Activated T-helper 2 cell treated with anti-CD3 and anti-CD28 coated beads, Interferon-gamma antibody, Interleukin-2, Interleukin-4, amounts not matched to agents 10 μg/mL and 5 μg/mL and 100 μg/mL, durations not matched to agents 14 hours and 24 hours and 36 hours (primary cell): ENCODE measurements at places on chromosomes 1 and 21. TPM values are rescaled to one million over a fixed set of nuclear protein-coding genes. Genes with fewer than 3 reads are reported as not detected.

The VPS72 gene
- 80.7 and 84.5 TPM in 2 replicates for total RNA-seq

The MFAP2 gene
- 0.32 TPM in 1 of 2 replicates, not detected in the other for total RNA-seq

The MPZ gene
- 4.0 TPM in 2 replicates for total RNA-seq

- DNase-seq = no peak
Measured at GRCh38 chr1:109341944-109342930, 35.4 kb upstream of the MYBPHL start.

DNA sequence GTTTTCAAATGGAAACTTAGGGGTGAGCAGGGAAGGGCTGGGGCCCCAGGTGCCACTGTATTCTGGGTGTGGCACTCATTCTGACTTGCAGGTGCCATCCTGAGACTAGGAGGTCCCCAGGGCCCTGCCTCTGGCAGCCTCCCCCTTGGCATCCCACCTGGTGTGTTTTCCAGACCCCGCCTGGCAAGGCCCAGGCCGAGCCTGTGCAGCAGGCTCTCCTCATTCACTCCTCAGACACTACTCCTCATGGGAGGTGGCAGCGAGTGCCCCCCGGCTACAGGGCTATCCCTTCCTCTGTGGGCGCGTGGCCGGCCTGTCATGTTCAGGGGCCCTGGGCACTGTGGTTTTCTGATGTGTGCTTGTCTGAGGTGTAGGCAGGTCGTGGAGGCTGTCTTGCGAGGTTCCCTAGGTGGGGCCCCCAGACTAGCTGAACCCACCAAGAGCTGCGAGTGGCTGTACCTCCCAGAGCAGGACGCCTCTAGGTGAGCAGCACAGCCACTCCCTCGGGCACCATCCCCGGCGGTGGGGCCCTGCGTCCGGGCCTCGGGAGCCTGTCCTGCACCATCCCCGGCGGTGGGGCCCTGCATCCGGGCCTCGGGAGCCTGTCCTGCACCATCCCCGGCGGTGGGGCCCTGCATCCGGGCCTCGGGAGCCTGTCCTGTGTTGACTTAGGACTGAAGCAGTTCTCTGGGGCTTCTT lies 13.2 kb downstream of the SLX9 start:
- no peak for DNase-seq

GRCh38 chr1:201603613-201604232 lies 64.8 kb downstream of the NAV1 start:
- DNase-seq = no peak

DNA sequence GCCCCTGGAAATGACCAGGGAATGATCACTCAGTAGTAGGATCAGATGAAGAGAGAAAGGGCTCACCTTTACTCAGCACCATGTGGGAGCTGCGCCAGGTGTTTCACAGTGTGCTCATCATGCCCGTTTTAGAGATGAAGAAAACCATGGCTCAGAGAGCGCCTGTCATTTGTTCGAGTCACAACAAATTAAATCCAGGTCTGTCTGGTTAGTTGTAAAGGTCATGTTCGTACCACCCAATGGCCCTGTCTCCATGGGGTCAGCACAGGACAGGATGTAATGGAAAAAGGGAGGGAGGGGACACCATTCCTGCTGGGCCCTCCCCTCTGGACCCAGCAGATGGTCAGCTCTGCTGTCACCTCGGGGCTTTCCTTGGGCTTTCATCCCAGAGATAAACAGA lies 15.2 kb downstream of the KIRREL1 start:
- no peak for DNase-seq

- no peak for DNase-seq
Measured at GRCh38 chr1:916173-917075, 7.3 kb upstream of the SAMD11 start.

DNA sequence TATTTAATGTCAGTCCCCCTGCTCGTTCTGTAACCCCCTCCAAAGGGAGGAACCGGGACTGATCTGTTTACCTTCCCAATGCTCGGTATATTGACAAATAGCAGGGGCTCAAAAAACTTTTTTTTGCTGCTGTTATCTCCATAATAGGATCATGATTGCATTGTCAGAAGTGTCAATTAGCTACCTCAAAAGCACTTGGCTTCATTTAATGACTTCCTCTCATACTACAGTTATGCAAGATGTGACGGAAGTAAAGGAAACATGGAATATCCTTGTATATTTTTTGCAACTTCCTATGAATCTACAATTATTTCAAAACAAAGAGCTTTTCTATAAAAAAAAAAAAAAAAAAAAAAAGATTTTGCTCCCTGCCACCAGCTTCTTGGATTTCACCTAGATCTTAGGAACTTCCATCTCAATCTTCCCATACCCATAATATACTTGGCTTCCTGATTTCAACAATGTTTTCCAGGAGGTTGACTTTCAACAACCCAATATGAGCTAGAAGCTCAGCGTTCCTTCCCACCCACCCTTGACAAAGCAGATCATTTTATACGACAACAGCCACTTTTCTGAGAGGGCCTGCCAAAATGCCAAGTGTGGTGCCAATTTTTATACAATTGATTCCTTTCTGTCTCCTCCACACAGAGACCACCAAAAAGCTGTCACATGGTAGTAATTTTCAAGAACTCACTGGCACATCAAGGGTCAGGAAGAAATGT lies 71.7 kb downstream of the SETD4 start:
- DNase-seq = no peak

DNA sequence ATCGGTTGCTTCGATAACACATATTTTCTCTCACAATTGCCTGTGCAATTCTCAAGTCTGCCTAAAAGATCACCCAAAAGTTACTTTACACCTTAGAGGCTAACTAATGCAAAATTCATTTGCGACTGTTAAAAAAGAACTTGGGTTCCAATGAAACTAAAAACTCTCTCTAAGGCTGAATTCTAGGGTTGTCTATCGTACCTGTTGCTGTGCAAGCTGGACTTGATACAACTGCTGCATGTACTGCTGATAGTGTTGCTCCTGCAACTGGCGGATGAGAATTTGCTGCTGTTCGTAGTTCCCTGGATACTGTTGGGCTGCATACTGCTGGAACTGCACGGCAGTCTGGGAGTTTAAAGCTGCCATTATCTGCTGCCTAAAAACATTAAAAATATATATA lies 27.6 kb downstream of the ACBD3 start:
- DNase-seq = no peak

DNA sequence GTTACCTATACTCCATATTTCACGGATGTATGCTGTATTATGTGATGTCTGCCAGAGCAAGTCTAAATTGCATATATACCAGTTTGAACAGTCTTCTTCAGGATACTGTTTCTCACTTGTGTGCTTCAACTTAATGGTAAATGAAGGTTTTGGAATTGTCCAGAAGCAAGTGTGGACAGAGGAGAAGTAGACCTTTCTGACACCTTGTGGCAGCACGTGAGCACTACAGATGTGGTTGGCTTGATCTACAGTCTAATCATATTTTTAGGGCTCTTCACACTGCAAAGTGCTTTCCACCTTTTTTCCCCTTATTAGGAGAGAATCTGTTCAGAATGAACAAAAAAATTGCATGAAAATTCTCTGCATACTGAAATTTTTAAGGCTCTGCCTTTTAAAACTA lies 10.9 kb downstream of the MORC3 start:
- no peak for DNase-seq
